Omental fat pad (tissue), 4 donors: ENCODE measurements at places on chromosomes 16 and 17.

DNA sequence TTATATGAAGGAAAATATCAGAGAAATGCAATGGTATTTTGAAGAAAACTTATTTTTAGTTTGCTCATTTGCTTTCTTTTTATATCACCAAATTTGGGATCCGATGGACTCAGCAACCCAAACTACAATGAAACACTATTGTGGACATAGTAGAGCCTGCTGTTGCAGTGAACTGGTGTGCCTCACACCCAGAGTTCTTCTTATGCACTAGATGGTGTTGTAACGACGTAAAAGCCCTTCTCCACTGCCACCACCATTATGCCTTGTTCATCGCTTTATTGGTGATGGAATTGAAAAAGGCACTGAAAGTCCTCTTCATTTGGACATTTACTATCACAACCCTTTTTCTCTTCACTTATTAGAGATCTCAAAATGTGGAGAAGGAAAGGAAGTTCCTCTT is 381.3 kb downstream of the CDH8 start:
- DNase-seq = no peak

DNA sequence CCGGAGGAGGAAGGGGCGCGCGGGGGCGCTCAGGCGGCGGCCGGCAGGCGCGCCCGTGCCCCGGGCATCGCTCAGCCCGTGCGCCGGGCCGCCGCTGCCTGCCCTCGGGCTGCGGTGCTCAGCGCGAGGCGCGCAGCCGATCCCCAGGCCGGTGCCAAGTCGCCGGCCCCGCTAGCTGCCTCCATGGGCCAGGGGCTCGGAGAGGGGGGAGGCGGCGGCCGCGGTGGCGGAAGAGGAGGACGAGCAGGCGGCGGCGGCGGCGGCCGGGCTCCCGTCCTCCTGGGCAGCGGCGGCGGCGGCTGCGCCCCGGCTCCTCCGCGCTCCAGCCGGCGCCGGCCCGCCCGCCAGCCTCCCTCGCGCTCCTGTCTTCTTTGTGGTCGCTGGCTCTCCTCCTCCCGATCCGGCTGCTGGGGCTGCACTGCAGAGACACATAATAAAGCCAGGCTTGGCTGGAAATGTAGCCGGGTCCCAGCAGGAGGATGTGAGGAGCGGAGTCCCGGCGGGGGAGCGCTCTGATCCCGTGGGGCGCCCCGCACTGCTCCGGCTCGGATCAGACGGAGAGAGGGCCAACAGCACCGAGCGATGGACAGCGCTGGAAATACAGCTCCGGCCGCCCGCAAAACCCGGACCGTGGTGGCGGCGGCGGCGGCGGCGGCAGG is 889 bp upstream of the ZNF423 start:
- DNase-seq = no peak

- no peak for DNase-seq
Measured at GRCh38 chr17:5286846-5287245, 4.8 kb downstream of the RABEP1 start.

DNA sequence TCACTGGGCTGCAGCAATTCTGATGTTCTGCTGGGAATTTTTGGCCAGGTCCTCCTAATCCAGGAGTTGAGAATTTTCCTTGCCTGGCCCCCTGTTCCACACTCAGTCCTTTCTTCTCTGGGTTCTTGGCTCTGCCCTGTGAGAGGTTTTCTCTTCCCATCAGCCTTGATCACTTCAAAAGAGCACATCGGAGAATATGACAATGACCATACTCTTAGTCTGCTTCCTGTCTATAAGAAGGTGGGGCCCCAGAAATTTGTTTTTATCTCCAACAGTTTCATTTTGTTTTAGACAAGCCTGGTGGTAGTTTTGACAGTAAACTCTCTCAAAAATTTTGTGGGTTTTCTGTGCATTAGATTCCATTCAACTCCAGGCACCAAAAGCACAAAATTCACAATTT is 70.7 kb downstream of the C17orf67 start:
- no peak for DNase-seq

DNA sequence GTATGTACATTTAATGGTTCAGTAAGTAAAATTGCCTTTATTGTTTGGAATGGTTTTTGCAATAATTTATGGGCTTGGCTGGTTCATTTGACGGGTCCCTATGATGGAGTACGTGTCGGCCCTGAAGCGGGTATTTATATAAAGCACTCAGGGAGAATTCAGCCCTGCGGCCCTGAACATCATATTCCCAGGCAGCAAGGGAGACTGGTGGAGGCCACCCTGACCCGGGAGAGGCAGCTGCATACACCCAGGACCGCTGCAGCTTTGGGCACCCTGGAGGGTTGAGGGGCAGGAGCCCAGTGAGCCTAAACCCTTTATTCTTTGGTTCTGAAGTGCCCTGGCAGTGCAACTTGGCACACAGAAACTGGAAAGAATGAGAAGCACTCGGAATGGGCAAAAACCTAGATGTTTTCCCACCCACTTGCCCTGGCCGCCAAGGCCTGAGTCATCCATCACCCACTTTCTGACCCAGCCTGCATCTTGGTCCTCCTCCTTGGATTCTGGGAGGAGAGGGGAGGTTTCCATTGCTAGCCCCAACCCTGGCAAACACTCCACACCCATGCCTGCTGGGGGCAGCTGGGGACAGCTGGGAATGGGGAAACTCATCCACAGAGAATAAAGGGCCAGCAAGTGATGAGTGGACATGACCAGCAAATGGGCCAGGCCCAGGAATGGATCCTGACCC is 162.2 kb upstream of the TNRC6C start:
- DNase-seq = no peak

GRCh38 chr17:37726891-37727675 is 17.8 kb downstream of the HNF1B start:
- no peak for DNase-seq

GRCh38 chr16:30527635-30528178 is 1.3 kb upstream of the ZNF768 start:
- no peak for DNase-seq

DNA sequence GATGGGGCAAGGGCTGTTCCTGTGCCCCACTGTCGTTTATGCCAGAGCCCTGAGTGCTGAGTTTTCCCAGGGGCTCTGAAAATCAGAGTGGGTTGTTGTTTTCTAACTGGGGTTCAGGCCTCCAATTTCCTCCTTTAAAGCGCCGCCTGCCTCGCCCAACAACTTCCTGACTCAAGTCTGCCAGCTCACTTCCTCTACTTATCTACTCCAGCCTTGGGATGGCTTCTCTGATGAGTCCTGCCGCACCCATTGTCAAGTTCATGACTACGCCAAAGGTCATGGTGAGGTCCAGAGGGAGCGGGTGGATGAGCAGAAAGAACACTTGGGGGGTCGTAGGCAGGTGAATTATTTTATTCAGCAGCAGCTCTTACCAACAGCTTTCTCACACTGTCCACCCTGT is 104.7 kb downstream of the UTP18 start:
- no peak for DNase-seq

DNA sequence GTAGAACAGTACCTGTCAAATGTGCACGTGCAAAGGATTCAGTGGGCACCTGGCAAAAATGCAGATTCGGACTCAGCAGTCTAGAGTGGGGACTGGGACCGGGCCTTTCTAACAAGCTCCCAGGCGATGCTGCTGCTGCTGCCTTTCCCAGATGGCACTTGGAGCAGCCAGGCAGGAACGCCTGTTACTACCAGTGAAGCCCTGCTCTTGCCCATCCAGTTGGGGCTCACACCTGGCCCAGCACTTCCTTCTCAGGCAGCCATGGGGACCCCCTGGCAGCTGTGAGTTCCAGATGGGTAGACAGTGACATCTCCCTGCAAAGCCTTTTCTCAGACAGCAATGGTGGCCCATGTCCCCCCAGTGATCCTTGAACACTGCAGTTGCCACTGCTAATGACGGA is 30.4 kb downstream of the KDM8 start:
- no peak for DNase-seq

DNA sequence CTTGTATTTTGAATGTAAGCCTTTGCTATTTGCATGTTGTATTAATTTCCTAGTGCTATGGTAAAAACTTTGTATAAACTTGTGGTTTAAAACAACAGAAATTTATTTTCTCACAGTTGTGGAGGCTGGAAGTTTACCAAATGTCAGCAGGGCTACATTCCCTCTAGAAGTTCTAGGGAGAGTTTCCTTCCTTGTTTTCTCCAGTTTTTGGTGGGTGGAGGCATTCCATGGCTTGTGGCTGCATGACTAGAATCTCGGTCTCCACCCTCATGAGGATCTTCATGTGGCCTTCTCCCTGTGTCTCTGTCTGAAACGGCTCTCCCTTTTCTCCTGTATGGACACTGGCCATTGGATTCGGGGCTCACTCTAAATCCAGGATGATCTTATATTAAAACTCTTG is 482.2 kb upstream of the GOT2 start:
- DNase-seq = no peak

DNA sequence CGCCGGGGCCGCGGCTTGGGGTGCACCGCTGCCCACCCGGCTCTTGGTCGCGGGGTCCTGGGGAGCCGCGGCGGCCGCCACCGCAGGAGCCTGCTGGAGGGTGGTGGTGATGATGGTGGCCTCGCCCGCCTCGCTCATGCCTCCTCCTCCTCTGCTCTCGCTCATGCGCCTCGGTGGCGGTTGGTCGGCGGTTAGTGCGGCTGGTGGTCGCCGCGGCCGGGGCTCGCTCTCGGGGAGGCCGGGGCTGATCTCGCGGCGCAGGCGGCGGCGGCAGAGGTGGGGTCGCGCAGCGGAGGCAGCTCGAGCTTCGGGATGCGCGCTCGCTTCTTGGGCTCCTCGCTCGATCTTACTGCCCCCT is 41.6 kb downstream of the AHSP start:
- no peak for DNase-seq

DNA sequence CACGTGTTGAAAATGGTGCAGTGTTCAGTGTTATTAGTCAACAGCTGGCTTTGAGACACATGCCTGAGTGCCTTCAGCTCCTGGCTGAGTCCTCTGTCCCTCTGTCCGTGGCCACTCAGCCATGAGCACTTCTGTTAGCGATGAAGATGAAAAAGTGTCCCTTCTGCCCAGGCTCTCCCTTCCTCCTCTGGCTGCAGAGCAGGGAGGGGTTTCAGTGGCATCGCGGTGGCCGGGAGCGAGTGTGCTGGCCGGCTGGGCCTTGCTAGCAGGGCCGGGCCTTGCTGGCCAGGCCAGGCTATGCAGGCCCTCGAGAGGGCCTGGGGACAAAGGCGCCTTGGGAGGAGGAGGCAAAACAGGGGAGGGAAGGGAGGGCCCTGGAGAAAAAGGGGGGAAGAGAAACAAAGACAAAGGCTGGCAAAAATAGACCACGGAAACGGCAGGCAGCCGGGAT is 47.7 kb downstream of the CMIP start:
- no peak for DNase-seq

DNA sequence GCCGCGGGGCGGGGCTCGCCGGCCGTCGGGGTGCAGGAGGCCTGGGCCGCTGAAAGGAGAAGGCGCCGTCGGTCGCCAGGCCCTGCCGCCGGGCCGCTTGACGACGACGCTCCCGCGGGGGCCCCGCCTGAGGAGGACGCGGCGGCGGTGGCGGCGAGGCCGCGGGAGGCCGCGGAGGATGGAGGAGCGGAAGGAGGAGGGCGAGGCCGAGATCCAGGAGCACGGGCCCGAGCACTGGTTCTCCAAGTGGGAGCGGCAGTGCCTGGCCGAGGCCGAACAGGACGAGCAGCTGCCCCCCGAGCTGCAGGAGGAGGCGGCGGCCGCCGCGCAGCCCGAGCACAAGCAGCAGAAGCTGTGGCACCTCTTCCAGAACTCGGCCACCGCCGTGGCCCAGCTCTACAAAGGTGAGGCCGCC is 430 bp downstream of the HAPSTR1 start:
- no peak for DNase-seq

GRCh38 chr17:50966163-50966666 is 100.1 kb upstream of the TOB1 start:
- DNase-seq = no peak

DNA sequence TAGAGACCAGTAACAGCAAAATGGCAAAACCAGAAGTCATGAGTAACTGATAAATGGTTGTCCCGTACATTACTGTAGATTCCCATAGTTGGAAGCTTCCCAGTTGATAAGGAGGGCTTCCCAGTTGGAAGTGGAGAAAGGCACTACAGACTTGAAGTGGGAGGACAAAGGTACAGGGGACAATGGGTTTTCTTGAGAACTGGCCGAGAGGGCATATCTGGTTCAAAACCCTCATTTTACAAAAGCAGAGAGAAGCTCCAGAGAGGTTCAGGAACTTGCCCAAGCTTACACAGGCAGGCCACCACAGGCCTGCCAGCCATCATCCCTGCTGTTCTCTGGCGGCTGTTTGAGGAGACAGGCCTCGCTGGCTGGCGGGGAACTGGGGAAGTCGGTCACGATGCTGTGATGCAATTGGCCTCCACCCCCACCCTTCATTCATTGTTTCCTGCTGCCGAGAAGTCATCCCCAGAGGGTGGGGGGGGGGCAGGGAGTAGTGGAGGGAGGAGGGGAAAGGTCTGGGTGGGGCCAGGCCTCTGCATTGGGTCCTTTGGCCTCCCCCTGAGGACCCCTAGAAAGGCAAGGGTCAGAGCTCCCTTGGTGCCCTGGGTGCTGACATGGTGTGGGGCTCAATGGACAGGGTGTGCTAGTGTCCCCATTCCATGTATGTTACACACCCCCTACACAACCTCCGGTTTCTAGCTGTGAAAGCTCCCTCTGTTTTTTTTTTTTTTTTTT is 3.0 kb downstream of the UBALD2 start:
- DNase-seq = no peak

DNA sequence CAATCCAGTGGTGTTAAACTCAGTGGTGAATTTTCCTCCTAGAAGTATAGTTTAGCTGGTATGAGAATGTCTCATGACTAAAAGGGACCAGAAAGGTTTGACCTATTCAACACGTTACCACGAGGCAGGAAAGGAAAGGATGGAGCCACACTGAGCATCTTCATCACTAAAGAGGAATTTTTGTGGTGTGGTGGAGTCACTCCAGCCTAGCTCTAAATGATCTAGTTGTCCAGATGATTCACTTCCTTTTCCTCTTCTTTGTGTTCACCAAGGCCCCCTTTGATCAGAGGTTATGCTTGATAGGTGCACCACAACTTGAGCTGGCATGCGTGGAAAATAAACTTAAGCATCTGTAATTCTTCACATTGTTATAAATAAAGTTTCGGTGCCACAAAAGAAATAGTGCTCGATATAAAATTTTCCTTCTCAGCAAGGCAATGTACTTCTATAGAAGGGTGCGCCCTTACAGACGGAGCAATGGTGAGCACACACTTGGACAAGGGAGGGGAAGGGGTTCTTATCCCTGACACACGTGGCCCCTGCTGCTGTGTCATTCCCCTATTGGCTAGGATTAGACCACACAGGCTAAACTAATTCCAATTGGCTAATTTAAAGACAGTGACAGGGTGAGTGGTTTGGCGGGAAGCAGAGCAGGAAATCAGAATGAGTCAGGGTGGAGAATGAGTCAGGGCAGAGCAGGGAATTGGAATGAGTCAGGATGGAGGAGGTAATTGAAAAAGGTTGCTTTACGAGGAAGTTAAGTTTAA is 254.6 kb downstream of the HS3ST3A1 start:
- no peak for DNase-seq

GRCh38 chr17:47844227-47844626 is 3.2 kb upstream of the SCRN2 start:
- DNase-seq = no peak
